Smooth muscle cell of trachea (primary cell): ENCODE measurements at places on chromosomes 12 and 14. TPM values are rescaled to one million over a fixed set of nuclear protein-coding genes. Genes with fewer than 3 reads are reported as not detected.

The TNFRSF1A gene
- 186 and 187 TPM in 2 replicates for total RNA-seq

The TBX5 gene
- 19.4 and 26.6 TPM in 2 replicates for total RNA-seq

The C1QL4 gene
- total RNA-seq = 0.17 and 0.29 TPM in 2 replicates

The PTGER2 gene
- total RNA-seq = 26.3 and 34.5 TPM in 2 replicates

The GLS2 gene
- under 0.01 and 0.73 TPM in 2 replicates for total RNA-seq

The ACVRL1 gene
- total RNA-seq = 148 and 164 TPM in 2 replicates

The IL23A gene
- total RNA-seq = 0.50 and 0.58 TPM in 2 replicates

The FAM90A1 gene
- total RNA-seq = 0.33 TPM in 1 of 2 replicates, not detected in the other

The PRH2 gene
- total RNA-seq = not detected in 2 replicates

The EIF2S1 gene
- total RNA-seq = 129 and 208 TPM in 2 replicates

The GYS2 gene
- not detected in 2 replicates for total RNA-seq

The ZNF891 gene
- total RNA-seq = 1.2 and 1.7 TPM in 2 replicates

The PKP2 gene
- total RNA-seq = not detected in 2 replicates

The GPR65 gene
- total RNA-seq = under 0.01 TPM in 1 of 2 replicates, not detected in the other

The RD3L gene
- not detected in 2 replicates for total RNA-seq

The PLBD1 gene
- 2.3 and 3.3 TPM in 2 replicates for total RNA-seq

The DHRS2 gene
- 0.33 TPM in 1 of 2 replicates, not detected in the other for total RNA-seq
